Renal cortical epithelial cell (primary cell): ENCODE measurements at places on chromosomes 2 and 18. TPM values are rescaled to one million over a fixed set of nuclear protein-coding genes. Genes with fewer than 3 reads are reported as not detected.

GRCh38 chr2:175152242-175152641, 15.8 kb downstream of the ATF2 start:
- peak; percentile 15 for DNase-seq

SLC25A52 gene
- 0.80 TPM in 1 of 2 replicates, not detected in the other for total RNA-seq

DNA sequence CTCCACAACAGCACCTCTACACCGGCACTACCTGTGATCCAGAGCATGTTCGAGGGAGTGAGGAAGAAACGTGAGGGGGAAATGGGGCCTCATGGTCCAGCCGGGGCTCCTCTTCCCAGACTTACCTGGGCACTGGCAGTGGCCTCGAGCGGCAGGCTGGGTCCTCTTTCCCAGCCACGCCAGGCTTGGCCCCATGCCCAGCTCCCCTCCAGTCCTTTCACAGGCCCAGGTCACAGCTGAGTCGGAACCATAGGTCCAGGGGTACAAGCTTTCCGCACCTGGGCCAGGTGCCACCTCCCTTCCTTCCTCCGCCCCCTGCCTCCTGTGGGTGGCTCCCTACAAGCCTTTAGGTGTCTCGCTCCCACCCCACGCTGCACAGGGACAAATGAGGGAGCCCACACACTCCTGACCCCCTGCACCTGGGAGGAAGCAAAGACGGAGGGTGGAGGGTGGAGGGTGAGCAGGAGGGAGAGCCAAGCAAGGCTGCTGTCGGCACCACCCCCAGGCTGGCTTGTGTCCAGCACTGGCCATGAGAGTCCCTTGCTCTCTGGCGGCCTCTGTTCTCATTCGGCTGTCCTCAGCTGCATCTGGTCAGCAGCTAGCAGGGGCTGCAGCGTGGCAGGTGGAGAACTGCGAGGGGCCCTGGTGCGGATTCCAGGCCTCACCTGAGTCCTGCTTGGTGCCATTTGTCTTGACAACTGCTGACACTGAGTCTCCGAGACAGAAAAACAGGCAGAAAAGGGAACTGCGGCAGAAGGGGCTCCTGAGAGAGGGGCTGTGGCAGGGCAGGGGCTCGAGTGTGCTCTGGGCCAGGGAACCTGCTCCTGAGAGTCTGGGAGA, 26.8 kb downstream of the ADRA2B start:
- DNase-seq: no peak

- no peak for DNase-seq
These were observed 162.7 kb upstream of the ID2 start for GRCh38 chr2:8518979-8519668.

DNA sequence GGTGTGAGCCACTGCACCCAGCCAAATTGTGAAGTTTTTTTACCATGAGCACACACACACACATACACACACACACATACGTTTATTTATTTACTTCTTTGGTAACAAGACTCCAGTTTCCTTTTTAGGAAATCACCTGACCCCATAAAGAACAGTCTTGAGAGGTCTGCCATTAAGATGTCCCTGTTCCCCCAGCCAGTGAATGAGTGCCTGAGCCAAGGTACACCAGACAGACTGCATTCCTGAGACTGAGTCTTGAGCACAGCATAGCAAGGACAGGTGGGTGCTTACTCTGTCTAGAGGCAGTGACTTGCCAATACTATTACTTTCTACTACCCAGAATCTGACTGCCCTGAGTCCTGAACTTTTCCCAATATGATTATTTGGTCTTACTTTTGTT, 167.2 kb upstream of the SATB2 start:
- DNase-seq: no peak

GRCh38 chr2:119721043-119721442, 38.7 kb upstream of the PTPN4 start:
- DNase-seq: peak; percentile 54

DNA sequence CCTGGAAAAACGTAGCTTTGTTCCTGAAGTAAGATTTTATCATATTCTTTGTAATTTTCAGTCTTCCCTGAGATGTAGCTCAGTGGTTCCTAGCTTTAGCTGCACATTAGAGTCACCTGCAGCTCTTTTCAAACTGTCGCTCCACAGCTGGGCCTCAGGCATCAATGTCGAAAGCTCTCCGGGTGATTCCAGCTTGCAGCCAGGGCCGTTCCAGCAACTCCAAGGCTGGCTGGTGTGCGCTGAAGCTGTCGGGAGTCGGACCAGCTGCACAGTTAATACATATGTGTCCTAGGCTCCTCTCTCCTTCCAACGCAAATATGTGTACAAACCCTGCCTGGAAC, 609 bp upstream of the ZNF2 start:
- DNase-seq: no peak

DTYMK gene
- 12.2 and 47.4 TPM in 2 replicates for total RNA-seq
